Astrocyte (in vitro differentiated cells and primary cell): ENCODE measurements at places on chromosomes 11 and 22.

DNA sequence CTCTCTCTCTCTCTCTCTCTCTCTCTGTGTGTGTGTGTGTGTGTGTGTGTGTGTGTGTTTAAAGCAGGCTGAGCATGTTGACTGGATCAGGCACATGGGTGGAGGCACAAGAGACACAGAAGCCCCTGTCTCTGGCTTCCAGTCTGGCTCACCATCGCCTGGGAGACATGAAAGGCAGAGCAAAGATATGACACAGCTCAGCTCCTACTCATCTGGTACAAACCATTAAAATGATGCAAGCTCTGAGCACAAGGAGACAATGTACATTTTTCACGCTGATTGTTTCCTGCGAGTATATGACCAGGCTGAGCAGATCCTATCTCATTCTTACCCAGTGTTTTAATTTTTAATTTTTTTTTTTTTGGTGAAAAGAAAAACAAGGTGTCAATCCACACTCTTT, 9.5 kb downstream of the SLC6A5 start:
- DNase-seq = no peak

GRCh38 chr11:116112087-116112935, 608.1 kb upstream of the CADM1 start:
- no peak for DNase-seq

DNA sequence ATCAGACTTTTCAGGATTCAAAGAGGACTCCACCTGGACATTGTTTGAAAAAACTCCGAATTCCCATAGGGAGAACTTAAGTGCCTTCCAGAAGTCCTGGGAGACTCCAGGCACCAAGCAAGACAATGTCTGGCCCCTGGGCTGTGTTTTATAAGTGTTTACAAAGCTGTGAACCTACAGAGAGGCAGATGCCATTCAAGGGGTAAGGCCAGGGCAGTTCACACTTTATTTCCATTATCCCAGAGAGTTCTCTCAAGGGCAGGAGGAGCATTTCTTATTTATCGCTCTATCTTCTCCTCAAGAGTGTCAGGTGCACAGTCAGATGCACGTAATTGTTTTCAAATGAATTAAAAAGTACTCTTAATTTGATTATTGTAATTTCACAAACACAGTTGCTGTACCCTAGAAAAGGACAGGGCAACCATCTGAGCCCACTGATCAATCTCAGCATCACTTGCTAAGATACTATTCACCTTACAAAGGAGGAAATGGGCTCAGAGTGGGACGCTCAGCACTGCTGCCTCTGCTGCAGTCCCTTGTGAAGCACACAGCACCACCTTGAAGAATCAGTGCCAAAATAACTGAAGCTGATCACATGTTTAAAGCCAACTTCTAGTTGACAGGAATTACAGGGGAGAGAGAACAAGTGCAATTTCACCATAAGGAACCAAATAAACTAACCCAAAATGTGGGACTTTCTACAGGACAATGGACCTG, 35.0 kb downstream of the RASSF10 start:
- no peak for DNase-seq

DNA sequence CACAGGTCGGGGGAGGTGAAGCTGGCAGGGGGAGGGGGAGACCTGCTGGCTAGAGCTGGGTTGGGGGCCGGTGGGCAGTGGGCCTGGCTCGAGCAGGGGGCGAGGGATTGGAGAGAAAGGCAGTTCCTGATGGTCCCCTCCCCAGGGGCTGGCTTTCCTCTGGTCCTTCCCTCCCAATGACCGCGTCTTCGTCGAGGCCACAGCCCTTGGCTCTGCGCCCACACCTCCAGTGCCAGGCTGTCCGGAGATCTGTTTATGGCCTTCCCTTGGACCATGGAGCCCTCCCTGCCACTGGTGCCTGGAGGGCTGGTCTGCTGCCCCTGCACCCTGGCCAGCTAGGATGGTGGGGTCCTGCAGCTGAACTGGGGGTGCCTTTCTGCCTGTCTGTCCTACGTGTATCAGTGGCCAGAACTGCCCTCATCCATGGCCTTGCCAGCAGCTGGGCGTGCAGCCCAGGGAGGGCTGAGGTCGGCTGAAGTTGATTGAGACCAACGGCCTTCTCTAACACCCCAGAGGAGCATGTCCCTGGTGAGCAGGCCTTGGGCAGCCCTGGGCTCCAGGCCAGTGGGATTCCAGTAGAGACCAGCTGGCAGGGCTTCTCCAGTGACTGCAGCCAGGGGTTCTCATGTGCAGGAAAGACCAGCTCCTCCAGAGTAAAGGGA, 12.3 kb downstream of the TANGO2 start:
- DNase-seq = no peak

DNA sequence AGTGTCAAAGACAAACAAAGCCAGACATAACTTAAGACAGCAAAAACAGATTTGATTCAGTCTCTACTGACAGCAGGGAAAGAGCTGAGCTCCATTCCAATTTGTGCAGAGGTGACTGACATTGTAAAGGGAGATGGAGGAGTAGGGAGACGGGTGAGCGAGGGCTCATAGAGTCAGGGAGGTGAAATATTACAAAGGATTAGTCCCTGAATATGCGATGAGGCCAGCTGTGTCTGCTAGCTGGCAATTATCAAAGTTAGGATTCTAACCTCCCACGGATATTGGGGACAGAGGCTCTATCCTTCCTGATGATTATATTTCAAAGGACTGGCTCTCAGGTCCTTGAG, 8.3 kb downstream of the PLAAT2 start:
- no peak for DNase-seq

GRCh38 chr11:1497600-1497999, 11.0 kb upstream of the MOB2 start:
- no peak for DNase-seq

DNA sequence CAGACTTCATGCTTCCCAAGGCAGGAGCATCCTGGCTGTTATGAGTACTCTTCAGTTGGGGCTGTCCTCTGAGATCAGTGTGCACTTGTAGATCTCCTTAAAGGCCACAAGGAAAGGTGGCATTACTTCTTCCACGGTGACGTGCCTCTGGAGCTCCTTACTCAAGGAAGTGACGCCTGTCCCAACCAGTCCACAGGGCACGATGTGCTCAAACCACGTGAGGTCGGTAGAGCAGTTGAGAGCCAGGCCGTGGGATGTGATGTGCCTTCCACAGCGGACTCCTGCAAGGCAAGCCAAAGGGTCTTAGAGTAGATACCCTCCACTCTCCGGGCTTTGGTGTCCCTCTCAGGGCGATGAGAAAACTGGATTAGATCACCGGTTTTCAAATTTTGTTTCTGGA, 1.4 kb downstream of the LIPT2 start:
- no peak for DNase-seq

- DNase-seq = no peak
Measured at GRCh38 chr11:70074746-70075145, 3.4 kb upstream of the ANO1 start.

GRCh38 chr11:133723056-133723455, 122.3 kb downstream of the SPATA19 start:
- DNase-seq = no peak
